ENCODE measurements at places on chromosomes 1 and 21.

- no peak for DNase-seq
Measured at GRCh38 chr1:109084563-109085517, 5.7 kb upstream of the TMEM167B start.

GRCh38 chr1:21852282-21853130 is 40.4 kb downstream of the LDLRAD2 start:
- DNase-seq, result no peak

- DNase-seq, result no peak
Measured at GRCh38 chr1:65431111-65431705, 10.7 kb downstream of the LEPR start.

- no peak for DNase-seq
Measured at GRCh38 chr1:193210996-193211395, 24.6 kb upstream of the B3GALT2 start.

GRCh38 chr1:115953180-115953579 is 23.1 kb upstream of the SLC22A15 start:
- DNase-seq, result no peak

- no peak for DNase-seq
Measured at GRCh38 chr1:4605158-4605557, 49.3 kb upstream of the AJAP1 start.

GRCh38 chr1:16026723-16027484 is 5.1 kb downstream of the CLCNKA start:
- DNase-seq, result no peak

- no peak for DNase-seq
Measured at GRCh38 chr1:174841747-174842146, 158.0 kb upstream of the CACYBP start.

DNA sequence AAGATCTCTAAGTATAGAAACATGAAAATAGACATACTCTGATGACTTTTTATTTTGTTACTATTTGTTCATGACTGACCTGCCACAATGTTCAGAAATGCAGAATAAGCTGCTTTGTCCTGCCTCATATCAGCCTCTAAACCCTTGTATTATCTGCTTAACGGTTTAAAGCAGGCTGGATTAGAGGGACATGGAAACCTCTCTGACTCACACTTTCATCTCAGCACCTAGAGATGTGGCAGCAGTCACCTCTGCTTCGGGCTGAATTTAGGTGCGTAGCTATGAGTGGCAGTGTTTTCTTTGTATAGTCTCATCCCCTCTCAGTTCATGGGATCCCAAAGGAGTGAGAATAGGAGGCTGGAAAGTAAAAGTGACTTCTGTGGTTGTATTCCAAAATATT is 255.4 kb downstream of the RGS7 start:
- DNase-seq, result no peak

DNA sequence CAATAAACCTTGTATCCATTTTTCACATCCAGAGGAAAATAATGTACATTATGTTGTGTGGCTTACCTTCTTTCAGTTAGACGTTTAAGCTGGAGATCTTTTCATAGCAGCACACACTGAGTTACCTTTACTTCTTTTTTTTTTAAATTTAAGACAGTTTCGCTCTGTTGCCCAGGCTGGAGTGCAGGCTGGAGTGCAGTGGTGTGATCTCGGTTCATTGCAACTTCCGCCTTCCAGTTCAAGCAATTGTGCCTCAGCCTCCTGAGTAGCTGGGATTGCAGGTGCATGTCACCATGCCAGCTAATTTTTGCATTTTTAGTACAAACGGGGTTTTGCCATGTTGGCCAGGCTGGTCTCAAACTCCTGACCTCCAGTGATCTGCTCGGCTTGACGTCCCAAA is 7.4 kb upstream of the CAMTA1 start:
- no peak for DNase-seq

DNA sequence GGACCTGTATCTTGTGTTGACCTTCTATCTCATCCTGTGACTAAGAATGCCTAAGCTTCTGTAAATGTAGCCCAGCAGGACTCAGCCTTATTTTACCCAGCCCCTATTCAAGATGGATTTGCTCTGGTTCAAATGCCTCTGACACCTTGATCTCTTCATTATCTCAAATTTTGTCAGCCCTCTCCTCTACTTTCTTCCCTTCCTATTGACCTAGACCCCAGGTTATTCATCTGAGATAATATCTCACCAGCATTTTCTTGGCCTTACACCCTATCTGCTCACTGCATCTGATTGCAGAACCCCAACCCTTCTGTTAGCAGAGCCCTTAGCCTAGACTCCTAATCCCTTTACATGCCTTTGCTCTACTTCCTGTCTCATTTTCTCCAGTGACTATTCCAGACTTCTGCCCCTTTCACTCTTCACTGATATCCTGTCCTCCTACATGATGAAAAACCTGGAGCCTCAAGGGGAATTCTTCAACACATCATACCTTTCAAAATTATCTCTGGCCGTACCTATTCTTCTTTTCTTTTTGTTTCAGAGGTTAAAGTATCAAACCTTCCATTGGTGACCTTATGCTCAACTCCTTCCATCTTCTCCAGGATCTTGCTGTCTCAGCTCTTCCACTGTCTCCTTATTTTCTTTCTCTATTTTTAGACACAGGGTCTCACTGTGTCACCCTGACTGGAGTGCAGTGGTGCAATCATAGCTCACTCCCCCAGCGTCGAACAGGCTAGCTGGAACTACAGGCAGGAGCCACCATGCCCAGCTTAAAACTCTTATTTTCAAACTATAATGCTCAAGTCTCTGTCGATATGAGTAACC is 44.9 kb downstream of the WDR64 start:
- DNase-seq, result no peak

DNA sequence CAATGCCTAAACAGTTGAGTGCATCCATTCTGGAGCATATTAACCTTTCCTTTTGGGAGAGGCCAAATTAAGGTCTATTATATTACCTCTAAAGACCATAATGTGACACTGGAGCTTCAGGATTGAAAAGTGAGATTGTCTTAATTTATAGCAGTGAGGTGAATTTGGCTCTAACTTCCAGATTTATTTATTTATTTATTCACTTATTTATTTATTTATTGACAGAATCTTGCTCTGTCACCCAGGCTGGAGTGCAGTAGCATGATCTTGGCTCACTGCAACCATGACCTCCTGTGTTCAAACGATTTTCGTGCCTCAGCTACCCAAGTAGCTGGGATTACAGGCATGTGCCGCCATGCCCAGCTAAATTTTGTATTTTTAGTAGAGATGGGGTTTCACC is 19.1 kb downstream of the ZCCHC17 start:
- DNase-seq, result no peak

GRCh38 chr1:71047635-71048607 is at the start of gene PTGER3:
PTGER3 (minus strand) TSS chr1:71047816; CDS start chr1:71047577, 239 bp downstream.
- DNase-seq, result no peak

DNA sequence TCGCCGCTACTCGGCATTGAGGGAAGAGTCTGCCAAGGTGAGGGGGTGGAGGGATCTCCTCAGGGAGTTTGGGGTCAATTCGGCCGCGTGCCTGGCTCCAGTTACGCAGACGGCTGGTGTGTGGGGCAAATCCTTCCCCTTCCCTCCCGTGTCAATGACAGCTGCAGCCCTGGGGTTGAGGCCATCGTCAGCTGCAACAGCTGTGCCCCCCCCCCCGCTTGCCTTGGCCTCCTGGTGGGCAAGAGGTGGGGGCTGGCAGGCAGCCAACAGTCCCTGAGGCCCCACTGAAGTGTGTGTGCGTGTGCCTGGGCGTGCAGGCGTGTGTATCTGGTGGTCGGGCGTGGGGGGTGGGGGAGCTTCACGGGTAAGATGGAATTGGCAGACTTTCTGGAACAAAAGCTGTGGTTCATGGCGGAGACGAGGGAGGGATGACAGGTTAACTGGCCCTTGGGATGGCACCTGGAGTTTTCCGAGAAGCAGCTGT is 25.6 kb downstream of the PPFIA4 start:
- DNase-seq, result no peak

- no peak for DNase-seq
Measured at GRCh38 chr1:23527366-23527765, 3.7 kb downstream of the E2F2 start.

- DNase-seq, result no peak
Measured at GRCh38 chr21:27674041-27674615, 707.2 kb upstream of the ADAMTS5 start.

- DNase-seq, result no peak
Measured at GRCh38 chr1:206772243-206772937, at the start of gene IL10. IL10 (minus strand) TSS chr1:206772494; CDS start chr1:206772435, 59 bp downstream.

GRCh38 chr1:2406451-2407041 is 5.8 kb downstream of the PEX10 start:
- no peak for DNase-seq

- no peak for DNase-seq
Measured at GRCh38 chr1:153791648-153792253, 16.5 kb downstream of the SLC27A3 start.

- no peak for DNase-seq
Measured at GRCh38 chr1:161267321-161267720, 8.8 kb downstream of the PCP4L1 start.

DNA sequence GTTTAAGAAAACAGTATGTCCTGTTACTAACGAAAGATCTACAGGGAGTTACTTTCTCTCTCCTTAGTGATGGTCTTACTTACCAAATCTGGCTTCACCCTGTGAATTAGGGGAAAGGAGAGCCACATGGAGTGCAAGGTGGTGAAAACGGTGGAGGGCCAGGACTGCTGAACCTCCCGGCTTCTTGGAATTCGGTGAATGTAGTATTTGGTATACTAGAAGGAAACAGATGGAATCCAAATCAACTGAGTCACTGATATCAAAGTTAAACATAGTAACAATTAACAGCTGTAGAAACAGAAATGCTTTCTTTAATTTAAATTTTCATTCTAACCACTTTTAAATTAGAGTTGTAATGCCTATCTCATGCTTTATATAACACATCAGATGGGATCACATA is 45.7 kb downstream of the ALG14 start:
- no peak for DNase-seq

- no peak for DNase-seq
Measured at GRCh38 chr1:19344372-19344810, 32.3 kb downstream of the SLC66A1 start.

DNA sequence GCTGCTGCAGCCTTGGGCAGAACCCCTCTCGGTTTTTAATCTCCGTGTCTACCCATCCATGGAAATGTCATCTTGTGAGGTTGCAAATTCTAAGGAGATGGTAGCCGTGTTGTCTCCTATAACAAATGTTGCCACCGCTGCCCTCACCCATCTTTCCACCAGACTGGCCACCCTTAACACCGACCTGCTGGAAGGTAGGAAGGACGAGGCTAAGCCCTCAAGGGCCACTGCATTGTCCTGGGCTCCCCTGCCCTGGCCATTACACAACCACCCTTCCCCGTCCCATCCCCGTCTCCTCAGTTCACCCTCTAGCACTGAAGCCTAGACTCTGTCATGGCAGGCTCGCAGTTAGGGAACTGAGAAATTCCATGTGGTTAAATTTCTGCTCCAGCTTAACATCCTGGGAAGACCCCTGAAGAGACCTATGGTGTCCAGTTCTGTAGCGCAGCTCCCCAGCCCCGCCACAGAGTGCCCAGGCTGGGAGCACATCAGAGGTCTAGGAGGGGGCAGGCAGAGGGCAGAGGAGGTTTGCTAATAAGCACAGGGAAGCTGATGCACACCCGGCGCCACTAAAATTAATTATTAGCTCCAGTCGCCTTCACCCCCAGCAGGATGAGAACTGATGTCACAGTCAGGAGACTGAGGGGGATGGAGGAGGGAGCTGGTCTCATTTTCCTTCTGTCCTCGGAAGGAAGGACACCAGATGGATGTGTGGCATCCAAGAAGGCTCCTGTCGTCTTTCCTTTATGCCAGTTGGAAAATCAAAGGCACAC is 38.3 kb downstream of the STUM start:
- DNase-seq, result no peak

DNA sequence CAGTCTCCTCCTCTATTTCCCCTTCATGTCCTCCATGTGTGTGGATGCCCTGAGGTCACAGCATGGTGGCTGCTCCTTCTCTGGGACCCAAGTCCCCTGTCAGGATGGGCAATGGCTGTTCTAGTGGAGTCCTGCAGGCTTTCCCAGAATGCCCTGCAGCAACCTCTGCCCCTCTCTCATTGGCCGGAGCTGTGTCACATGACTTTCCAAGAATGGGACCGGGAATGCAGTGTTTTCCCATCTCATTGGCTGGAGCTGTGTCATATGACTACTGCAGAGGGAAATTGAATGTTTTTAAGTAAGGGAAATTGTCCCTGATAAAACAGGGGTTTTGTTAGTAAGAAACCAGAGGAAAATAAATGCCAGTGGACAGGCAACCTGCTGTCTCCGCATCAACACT is 365.9 kb downstream of the PTPRU start:
- no peak for DNase-seq

DNA sequence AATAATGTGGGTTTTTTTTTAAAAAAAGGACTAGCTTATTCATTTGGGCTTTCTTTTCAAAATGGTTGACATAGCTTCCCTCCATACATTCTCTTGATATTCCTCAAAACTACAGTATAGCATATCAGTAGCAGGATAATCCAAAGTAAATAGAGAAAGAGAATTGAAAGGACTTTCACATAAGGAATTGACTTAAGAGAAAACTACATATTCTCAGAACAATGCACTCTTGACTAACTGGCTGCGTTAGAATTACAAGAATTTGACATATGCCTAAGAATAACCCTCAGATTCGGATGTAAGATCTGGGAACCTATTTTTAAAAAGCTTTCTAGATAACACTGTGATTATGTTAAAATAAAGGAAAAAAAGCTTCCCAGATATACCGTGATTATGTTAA is 3.1 kb downstream of the PRKAB2 start:
- no peak for DNase-seq

- DNase-seq, result no peak
Measured at GRCh38 chr21:25811186-25811585, 76.4 kb downstream of the GABPA start.

GRCh38 chr21:39057121-39057520 is 126.1 kb downstream of the PSMG1 start:
- DNase-seq, result no peak

GRCh38 chr1:204072931-204073836 is at the start of gene SOX13:
SOX13 (plus strand) TSS chr1:204073115; CDS start chr1:204112916, 39,801 bp downstream.
- DNase-seq, result no peak

- DNase-seq, result no peak
Measured at GRCh38 chr1:81617308-81617967, 183.3 kb upstream of the ADGRL2 start.

GRCh38 chr1:206856674-206857464 is 8.6 kb upstream of the IL20 start:
- DNase-seq, result no peak

GRCh38 chr21:35470522-35470921 is 421.4 kb upstream of the RUNX1 start:
- DNase-seq, result no peak

GRCh38 chr1:77398152-77398551 is 116.3 kb downstream of the AK5 start:
- no peak for DNase-seq

- DNase-seq, result no peak
Measured at GRCh38 chr1:39826583-39826982, 37.9 kb upstream of the BMP8B start.

- no peak for DNase-seq
Measured at GRCh38 chr1:40825435-40825788, 36.8 kb downstream of the CITED4 start.

Measured in stimulated activated CD8-positive, alpha-beta memory T cell treated with anti-CD3 and anti-CD28 coated beads, Interleukin-15, amount 100 ng/mL, for 24 hours (primary cell).